ENCODE measurements at places on chromosomes 11 and 22. TPM values are rescaled to one million over a fixed set of nuclear protein-coding genes. Genes with fewer than 3 reads are reported as not detected.

Gene HEPHL1
- total RNA-seq, result not detected

Gene PNPLA5
- total RNA-seq, result not detected

Gene MS4A4A
- 12.6 TPM for total RNA-seq

Gene FIBP
- total RNA-seq, result 43.9 TPM

Gene ZNRD2
- total RNA-seq, result 35.3 TPM

Gene CDC42EP1
- 19.7 TPM for total RNA-seq

Gene LRFN4
- 14.6 TPM for total RNA-seq

Gene CHKB
- 63.4 TPM for total RNA-seq

Measured in right cardiac atrium (tissue), 5 donors.